ENCODE measurements at places on chromosomes 5 and 9.

- peak; percentile 39 for DNase-seq
These were observed 2.7 kb upstream of the NSMF start for GRCh38 chr9:137461663-137462395.

- no peak for DNase-seq
These were observed 26.6 kb downstream of the OTULINL start for GRCh38 chr5:14608169-14608568.

- no peak for DNase-seq
These were observed 247.4 kb downstream of the ARL15 start for GRCh38 chr5:54062958-54063357.

GRCh38 chr5:58891086-58891970 is 308.5 kb downstream of the RAB3C start:
- no peak for DNase-seq

- no peak for DNase-seq
These were observed 7.8 kb upstream of the LCN9 start for GRCh38 chr9:135655317-135655716.

DNA sequence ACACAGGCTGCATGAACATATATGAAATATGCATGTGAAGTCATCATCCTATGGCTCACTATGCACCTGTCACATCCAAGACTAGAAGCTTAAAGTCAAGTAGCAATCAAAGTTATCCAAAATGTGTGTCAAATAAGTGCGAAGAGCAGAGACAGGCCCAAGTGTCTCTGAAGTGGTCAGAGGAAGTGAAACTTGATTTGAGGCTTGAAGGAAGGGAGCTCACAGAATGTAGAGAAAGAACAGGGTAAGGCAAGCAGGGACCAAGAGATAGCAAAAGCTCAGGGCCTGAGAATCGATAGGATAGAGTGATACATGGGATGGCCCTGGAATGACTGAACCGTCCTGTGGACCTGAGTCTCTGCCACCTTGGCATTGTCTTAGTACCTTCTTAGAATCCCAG is 274.3 kb upstream of the TRPC7 start:
- no peak for DNase-seq

DNA sequence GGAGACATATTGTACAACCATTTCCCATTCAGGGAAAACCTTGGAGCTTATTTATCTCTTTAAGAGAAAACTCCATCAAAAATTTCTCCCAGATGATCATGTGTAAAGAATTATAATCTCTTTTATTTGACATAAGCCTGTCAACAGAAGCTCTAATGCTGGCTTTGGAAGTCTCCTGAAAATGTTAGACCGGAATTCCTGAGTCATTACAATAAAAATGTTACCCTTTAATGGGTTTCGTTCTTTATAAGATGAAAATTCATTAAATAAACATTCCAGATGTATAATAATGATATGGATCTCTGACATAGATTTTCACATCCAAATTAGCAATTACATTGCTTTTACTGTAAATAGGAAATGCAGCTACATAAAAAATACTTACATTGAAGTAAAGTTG is 1036.4 kb downstream of the EFNA5 start:
- no peak for DNase-seq

DNA sequence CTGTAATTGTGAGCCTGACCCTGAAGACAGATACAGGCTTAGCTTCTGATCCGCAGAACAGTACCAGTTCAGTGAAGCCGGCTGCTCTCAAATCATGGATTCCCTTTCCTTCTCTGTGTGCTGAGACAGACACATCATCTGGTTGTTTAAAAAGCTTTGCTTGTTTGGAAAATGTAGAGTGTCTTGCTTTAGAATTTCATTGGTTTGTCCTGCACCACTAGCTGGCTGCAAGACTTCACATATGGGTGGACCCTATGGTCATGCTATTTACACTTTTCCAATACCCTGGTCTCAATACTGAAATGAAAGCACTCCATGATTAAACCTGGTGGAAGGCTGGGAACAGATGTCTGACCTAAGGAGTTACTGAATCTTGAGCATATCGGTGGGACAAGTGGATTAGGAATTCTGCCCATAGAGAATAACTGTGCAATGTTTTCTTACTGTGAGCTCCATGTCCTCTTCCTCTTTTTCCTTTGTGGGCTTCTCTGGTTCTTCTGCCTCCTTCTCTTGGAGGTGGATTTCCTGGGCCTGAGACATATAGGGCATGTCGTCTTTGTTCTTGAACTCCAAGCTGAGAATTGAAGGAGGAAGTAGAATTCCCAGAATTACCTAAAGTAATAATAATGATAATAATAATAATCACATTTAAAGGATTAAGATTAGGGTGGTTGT is 201.1 kb upstream of the KLF9 start:
- DNase-seq: no peak

DNA sequence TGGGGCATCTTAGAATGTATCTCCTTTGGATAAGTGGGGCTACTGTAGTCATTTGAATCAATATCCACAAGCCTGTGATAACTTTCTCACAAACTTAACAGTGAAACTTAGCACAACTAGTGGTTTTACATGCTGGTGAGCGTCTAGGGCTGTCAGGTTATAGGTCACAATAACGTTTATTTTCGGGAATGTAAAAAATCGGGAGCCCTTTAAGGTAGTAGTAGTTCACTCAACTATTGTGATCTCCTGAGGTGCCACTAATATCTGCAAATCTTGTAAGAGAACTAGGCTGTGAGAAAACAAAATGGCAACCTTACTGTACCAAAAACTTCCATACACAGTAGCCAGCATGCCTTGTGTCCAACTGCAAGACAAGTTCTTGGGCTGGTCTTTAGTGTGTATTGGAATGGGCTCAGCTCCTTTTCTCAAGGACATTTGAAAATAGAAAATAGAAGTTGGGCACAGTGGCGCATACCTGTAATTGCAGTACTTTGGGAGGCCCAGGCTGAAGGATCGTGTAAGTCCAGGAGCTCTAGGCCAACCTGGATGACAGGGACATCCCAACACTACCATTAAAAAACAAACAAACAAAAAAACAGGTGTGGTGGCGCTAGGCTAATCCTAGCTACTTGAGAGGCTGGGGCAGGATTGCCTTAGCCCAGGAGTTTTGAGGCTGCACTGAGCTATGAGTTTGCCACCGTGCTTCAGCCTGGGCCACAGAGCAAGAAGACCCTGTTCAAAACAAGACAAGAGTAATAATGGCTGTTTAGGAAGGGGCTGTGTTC is 5.2 kb upstream of the PKN3 start:
- no peak for DNase-seq

GRCh38 chr5:115337882-115338281 is 41.4 kb upstream of the CCDC112 start:
- DNase-seq: no peak

DNA sequence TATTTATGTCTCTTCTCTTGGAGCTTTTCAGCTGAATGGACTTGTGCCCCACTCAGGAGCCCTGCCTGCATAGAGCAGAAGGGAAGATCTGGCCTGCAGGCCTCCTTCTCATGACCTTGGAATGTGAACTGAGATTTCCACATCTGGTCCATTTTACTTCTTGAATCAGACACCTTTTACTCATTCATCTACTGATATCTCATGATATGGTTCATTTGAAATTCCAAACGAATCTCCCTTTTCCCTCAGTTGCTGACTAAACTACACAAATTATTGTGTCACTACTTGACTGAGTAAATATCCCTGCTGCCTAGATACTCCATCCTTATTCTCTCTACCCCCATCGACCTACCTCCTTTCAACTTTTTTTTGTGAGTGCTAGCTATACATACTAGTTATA is 138.7 kb downstream of the PLCXD3 start:
- no peak for DNase-seq

DNA sequence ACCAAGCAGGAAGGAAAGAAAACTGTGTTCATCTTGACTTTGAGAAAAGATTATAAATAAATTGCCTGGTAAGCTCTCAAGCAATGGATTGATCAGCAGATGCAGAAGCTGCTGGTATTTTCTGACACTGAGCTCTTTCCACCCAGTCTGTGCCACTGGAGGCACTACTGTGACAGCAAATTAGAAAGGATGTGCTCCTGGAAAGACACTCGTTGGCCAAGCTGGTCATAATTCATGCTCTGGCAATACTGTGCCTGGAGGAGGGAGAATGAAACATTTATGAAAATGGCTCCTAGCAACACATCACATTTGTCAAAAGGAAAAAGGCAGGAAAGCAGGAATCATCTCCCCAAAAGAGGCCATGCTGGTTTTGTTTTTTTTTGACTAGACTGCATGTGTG is 84.2 kb downstream of the CAVIN4 start:
- DNase-seq: no peak

DNA sequence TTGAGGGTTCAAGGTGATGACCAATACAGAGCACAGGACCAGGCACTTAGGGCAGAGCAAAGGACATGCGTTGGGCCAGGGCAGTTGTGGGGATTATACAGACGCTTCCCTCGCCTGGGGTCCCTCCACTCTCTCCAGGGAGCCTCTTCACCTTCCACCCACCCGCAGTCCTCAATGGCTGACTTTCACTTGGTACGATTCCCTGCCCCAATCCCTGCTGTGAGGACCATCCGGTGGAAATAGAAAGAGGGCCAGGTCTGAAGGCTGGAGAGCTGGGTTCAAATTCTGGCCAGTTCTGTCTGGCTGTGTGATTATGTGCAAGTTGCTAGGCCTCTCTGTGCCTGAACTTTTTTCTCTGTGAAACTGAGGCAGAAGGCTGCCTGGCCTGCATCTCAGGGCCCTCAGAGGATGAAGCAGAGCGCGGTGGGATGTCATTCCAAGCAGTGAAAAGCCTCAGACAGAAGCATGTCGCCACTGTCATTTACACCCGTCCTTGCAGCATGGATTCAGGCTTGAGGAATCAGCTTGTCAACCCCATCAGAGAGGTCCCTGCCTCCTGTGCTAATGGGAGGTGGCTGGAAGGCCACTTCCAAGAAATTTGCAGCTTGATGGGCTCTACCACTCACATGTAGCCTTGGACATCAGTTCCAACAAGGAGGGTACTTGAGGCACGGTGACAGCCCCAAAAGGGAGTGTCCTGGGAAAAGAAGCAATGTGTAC is 206.6 kb upstream of the IER5L start:
- no peak for DNase-seq

DNA sequence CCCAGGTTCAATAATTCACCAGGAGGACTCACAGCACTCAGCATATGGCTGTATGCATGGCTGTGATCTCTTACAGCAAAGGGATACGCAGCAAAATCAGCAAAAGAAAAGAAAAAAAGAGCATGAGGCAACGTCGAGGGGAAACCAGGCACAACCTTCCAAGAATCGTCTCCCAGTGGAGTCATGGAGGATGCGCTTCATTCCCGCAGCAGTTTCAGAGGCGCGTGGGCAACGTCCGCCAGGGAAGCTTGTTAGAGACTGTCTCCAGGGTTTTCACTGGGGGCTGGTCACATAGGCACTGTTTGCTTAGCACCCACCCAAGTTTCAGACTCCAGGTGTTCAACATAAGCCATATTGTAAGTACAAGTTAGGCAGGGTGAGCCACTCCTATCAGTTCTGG is 44.6 kb downstream of the NSG2 start:
- DNase-seq: no peak

GRCh38 chr9:23926368-23926767 is 100.3 kb upstream of the ELAVL2 start:
- no peak for DNase-seq

DNA sequence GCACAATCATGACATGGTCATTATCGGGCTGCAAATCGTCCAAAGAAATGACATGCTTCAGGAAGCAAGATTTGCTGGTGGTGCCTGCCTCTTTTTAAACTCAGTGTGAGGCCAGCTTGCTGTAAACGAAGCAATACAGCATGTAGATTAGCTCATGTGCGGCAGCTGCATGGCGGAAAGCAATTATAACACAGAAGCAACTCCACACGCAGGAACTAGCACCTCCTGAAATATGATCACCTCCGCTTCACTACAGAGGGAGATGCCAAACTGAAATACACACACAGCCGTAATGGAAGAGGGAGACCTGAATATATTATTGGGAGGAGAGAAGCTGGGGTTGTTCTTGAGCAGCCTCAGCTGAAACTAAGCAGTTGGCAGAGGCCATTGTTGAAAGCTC is 312.5 kb downstream of the PSAT1 start:
- no peak for DNase-seq

DNA sequence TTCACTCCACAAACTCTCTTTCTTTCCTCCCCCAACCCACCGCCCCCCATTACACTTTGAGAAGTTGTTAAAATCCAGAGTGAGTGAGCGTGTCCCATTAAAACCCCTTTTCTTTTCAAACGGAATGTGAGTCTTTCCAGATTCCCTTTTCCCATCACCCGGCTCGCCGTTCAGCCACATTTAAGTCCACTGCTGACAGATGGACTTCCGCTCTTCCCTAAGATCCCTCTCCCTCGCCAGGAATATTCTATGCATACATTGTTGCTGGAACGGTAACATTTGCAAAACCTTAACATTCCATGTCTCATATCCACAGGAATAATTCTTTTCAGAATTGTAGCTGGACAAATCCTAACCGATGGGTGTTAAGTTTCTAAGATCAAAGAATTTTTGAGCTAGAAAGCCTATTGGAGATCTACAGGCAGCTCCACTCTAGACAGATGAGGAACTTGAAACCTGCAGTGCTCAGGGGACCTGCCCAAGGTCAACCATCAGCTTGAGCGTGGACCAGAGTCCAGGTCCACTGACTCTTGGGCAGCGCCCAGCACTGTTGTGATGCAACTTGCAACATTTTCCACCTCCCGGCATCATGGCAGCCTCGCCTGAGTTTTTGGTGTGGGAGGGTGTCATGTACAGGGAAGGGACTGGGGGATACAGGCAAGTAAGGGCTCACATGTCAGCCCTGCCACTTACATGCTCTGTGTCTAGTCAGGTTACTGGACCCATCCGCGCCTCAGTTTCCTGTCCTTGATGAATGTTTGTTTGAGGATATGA is 500.1 kb downstream of the CCDC171 start:
- DNase-seq: no peak

GRCh38 chr9:127494304-127494702 is 43.0 kb downstream of the LRSAM1 start:
- no peak for DNase-seq

GRCh38 chr9:35993976-35994720 is 36.2 kb upstream of the OR2S2 start:
- DNase-seq: no peak

DNA sequence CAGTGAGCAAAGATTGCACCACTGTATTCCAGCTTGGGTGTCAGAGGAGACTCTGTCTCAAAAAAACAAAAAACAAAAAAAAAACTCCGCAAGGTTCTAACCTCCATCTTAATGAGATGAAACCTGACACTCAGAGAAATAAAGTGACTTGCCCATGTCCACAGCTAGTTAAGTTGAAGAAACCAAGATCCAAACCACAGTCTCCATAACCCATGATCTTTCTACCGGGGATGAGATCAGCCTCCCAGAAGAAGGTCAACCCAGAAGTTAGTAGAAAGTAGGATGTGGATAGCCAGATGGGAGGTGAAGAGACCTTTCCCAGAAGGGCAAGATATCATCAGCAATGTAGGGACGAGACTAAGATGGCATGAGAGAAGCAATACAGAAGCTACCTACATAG is 140.4 kb upstream of the ADRA1B start:
- no peak for DNase-seq

DNA sequence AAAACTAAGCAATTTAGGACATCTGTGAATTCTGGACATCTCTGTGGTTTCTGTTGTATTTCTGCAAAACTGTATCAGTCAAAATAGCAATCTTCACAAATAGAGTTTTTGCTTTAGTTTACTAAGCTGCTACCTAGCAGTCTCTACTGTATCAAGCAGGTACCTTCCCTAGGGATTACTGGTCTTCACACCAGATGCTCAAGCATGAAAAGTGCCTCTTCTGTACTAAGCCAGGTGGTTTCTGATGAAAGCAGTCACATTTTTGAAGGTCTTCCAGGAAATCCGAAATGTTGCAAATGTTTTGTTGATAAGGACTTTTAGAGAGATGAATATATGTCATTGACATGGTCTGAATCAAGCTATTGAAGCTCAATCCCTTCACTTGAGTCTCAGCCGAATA is 540.0 kb downstream of the KCTD16 start:
- DNase-seq: no peak

- no peak for DNase-seq
These were observed 106.2 kb upstream of the TXNDC8 start for GRCh38 chr9:110443866-110444220.
